ENCODE measurements at places on chromosomes 2 and 18.
A peak's percentile ranks its signal among the peaks of the same experiment; 100 is the strongest.

DNA sequence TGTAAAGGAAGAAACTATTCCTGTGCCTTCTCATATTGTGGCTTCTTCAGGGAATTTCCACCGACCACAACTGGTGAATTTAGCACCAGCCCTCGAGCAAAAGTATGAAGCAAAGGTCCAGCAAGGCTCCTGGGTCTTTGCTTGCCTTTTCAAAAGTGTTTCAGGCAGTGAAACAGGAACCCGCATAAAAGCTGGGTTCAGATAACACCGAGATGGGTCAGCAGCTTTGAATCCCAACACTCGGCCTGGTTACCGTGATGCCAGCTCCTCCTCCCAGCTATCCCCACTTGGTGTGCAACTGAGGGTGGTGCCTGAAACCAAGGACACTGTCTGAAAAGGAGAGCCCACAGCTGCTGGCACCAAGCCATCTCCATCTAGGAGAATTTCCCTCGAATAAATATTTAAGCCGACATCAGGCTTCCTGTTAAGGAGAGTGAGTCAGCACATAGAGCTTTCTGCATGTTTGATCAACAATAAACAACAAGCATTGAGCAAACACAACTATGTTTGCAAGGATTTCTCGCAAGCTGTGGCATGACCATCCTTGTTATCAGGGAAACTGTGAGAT, 69.5 kb downstream of the ANTXR1 start:
- DNase-seq, result no peak

GRCh38 chr2:156800065-156800653, 364.0 kb downstream of the GPD2 start:
- no peak for DNase-seq

DNA sequence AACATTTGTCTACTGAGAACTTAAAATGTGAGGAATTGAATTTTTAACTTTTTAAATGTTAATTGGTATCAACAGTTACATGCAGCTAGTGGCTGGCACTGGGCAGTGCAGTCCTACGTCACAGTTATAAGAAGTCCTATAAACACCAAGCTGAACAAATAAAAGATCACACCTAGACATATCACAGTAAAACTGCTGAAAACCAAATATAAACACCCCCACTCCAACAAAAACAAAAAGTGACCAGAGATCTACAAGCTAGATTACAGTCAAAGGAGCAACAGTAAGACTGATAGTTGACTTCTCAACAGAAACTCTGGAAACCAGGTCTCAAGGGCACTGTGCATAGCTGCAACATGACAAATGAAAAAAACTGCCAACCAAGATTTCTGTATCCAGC, 19.4 kb downstream of the TLK1 start:
- DNase-seq, result no peak

- no peak for DNase-seq
Measured at GRCh38 chr2:176156807-176157498, at the start of gene HOXD3. Gene HOXD3 (plus strand): TSS chr2:176157307. CDS start chr2:176169115, 11,808 bp downstream.

DNA sequence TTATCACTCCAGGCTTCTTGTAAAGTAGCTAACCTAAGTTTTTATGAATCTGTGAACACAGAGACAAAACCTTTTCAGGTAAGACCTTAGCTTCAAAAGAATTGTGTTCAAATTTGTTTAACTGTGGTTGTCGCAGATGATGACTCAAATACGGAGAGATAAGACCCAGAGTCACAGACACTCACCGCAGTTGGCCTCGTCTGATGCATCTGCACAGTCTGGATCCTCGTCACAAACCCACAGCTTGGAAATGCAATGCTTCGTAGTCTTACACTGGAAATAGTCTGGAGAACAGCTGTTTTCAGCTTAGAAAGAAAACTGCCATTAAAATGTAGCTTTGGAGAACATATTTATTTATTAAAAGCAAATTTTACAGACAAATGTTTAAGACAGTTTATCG, 1662.1 kb upstream of the NXPH2 start:
- DNase-seq, result no peak

DNA sequence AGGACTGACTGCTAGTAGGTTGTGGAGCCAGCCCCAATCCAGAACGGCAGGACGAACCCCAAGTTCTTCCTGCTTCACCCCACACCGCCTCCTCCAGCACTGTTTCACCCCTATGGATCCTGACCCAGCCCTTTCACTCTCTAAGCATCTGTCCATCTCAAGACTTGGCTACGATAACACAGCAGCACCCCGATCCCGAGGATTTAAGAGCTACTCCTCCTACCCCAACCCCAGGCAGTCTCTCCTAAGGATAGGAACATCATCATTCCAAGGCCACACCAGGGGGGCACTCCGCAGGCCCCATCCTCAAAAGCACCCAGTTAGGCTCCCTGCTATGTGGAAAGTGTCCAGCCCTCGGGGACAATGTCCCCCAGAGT, 645 bp downstream of the KCTD18 start:
- no peak for DNase-seq

DNA sequence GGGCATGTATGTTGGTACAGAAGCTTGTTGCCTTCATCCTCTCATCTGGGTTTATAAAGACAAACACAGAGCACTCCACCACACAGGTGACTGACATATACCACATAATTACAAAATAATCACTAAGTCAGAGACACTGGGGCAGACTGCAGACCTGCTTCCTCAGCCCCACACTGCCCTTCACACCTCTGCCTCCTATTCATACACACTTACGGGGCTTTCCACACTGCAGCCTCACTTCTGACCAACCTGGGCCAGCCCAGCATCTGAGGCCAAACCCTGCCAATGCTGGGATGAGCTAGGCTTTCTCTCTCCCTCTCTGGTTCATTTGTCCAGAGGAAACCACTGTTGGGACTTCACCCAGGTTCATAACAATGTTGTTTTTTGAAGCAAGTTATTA, 4.5 kb downstream of the EMX1 start:
- no peak for DNase-seq

DNA sequence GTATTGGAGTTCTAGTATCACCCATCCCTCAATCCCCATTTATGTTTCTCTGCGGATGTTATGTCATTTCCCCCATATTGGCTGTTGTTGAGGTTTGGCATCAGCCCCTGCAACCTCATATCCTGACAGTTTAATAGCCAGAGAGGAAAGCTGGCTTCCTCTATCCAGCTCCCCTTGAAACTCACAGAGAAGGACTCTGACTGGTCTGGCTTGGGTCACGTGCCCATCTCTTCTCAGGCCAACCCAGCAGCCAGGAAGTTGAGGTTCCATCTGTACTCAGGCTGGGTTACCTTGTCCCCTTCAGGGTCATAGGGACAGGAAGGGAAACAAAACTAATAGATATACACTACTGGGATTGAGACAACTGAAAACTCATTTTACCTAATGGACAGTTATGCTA, 148.0 kb upstream of the SLC14A2 start:
- no peak for DNase-seq

DNA sequence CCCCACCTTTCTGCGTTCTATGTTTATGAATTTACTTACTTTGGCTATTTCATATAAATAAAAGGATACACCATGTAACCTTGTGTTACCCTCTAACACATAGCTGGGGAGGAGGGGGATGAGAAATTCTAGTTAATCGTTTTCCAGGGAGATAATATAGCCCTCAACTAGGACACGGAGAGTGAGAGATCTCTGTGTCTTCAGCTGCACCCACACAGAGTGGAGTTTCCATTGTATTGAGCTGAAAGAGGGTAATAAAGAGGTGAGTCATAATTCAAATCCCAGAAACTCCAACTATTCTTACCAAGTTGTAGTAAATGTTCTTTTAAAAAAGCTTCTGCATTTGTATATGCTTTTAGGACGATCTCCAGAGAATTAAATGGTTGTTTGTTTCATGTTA, 110.1 kb upstream of the SULT1C3 start:
- DNase-seq, result no peak

- no peak for DNase-seq
Measured at GRCh38 chr2:85765081-85765731, 11.4 kb downstream of the ATOH8 start.

GRCh38 chr2:228352048-228352447, 170.6 kb upstream of the SPHKAP start:
- no peak for DNase-seq

DNA sequence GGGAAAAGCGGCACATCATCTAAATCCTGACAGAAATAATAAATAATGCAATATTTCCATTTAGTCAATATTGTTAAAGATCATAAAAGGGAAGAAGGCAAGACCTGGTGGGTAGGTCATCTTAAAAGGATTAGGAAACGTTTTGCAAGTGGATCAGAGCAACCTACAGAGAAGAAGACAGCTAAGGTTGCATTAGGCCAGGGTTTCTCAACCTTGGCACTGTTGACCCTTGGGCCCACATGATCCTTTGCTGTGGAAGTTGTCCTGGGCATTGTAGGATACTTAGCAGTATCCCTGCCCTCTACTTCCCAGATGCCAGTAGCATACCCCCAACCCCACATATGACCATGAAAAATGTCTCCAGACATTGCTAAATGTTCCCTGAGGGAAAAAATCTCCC, 55.0 kb downstream of the KLF7 start:
- no peak for DNase-seq

DNA sequence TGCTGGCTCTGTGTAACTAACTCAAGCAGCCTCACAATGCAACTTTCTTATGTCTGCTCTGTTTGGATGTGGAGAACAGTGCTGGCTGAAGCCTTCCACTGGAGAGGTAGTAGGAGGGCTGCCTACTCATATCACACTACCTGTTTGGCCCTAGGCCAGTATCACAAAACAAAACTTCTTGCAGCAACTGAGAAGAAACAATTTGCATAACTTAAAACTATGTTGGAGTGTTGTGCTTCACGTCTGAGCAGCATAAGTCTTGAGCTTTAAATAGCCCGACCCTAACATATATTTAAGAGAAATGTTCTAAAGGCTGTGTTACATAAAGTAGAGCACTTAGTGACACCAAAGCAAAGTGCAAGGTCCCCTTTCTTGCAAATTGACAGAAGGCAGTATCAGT, 204.9 kb upstream of the ACVR2A start:
- no peak for DNase-seq

DNA sequence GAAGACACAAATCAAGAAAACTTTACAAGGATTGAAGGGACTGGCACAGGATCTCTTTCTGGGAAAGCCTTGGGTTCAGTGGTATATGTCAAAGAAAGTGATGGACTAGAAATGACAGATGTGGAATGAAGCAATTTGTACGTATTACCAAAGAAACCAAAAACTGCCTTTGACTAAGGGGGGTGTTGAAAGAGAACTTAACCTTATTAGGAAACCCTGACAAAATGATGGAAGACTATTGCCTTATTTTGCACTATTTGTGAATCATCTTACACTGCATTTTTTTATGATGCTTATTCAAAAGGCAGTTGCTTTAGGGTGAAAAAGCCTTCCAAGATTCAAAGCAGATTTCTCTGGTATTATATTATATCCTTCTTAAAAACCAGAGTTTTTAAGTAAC, 4.0 kb downstream of the TSGA10 start:
- DNase-seq, result no peak

- DNase-seq, result no peak
Measured at GRCh38 chr2:236743039-236743920, 173.7 kb downstream of the ACKR3 start.

- DNase-seq, result peak; percentile 19
Measured at GRCh38 chr2:221572821-221573429, 821 bp upstream of the EPHA4 start.

GRCh38 chr18:46480226-46480625, 176.8 kb downstream of the LOXHD1 start:
- DNase-seq, result no peak

DNA sequence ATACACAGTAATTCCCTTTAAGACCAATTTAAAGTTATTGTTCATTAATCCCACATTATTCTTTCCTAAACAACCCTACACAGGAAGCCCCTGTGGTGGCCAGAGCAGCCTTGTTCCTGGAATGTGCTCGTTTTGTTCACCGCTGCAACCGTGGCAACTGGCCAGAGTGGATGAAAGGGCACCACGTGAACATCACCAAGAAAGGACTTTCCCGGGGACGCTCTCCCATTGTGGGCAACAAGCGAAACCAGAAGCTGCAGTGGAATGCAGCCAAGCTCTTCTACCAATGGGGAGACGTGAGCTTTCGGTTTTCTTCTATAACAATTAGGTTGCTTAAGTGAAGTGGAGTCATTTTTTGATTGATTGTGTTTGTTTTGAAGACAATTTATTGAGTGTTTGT, 101.0 kb downstream of the UNC80 start:
- DNase-seq, result no peak

- DNase-seq, result no peak
Measured at GRCh38 chr2:172380436-172381274, 46.7 kb upstream of the ITGA6 start.

GRCh38 chr2:154537843-154538450, 160.5 kb upstream of the KCNJ3 start:
- no peak for DNase-seq

- DNase-seq, result no peak
Measured at GRCh38 chr2:237869343-237870102, 10.1 kb downstream of the RAMP1 start.

DNA sequence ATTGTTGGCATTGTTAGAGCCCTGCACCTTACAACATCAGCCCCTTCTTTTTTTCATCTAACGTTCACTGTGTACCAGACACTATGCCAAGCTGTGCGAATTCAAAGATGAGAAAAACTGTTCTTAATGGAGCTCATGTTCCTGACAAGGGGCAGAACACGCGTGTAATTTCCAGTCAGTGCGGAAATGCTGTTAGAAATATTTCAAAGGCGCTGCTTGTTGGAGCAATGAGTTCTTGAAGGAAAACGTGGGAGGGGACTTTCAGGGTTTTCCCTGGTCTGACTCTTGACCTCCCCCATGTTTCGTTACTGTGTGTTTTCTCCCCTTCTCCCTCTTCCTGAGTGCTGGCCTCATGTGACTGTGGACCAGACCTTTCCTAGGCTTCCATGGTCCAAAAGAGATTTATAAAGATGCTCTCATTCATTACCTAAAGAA, 1.5 kb downstream of the MTHFD2 start:
- no peak for DNase-seq
